NCI-H2029 treated with DMSO at 0.1 percent for 48 hours (cell line): ENCODE measurements at places on chromosomes 4 and X.

DNA sequence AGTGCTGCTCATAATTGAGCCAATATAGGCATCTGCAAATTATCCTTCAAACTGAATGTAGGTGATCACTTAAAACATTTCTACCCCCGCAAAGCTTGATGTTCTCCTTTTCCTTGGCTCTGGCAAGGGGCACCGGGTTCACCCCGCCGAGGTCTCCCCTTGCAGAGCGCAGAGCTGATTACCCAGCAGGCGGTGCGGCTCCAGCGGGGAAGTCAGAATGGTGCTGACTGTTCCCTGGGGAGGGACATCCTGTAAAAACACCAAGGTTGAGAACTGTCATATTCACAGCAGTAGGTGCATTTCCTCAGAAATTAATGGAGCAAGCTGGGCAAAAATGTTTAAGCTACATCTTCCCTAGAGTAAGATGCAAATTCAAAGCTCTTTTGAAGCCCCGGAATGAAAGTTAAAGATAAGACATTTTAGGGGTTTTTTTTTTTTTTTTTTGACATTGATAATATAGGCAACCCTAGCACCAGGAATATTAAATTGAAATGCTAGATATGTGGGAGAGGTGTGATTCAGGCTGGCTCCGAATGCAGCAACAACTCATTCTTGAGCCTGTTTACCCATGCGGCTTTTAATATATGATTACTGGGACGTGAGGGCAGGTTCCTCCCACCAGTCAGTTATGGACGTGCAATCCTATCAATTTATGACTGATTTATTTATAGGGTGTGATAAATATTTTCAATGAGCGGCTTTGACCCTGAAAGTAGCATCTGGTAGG is 767.3 kb upstream of the TENM3 start:
- DNase-seq = no peak

DNA sequence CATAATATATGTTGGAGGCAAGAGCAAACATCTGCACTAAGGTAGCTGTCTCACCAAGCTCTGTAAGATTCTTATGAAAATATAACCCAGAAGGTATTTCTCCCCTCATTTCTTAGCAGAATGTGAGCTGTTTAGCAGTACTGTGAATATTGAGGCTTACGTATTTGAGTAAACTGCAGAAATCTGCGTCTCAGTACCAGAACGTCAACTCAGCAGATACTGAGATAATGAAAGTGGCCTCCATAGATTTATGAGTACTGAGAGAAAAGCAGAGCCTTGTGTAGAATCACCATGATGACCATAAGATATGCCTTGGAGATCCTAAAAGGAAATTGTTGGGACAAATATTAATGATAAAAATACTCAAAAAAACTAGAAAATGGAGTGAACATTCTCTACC is 296.7 kb upstream of the TECRL start:
- DNase-seq = no peak

- no peak for DNase-seq
These were observed 99.8 kb downstream of the TRAPPC11 start for GRCh38 chr4:183758758-183759447.

DNA sequence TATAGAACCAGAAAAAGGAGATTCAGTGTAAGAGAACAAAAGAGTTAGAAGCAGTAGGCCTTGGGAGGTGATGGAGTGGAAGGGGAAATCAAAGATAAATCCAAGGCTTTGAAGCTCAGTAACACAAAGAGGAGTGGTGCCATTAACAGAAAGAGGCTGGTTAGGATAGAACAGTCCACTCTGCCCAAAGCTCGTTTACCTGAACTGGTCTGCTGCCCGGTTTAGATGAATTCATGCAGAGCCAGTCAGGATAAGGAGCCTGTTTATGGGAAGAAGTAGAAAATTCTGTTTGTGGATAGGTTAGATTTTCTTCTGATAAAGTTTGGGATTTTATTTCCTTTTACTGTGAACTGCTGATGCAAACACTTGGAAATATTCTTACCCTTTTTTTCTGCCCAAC is 80.6 kb downstream of the HMGB2 start:
- DNase-seq = no peak

DNA sequence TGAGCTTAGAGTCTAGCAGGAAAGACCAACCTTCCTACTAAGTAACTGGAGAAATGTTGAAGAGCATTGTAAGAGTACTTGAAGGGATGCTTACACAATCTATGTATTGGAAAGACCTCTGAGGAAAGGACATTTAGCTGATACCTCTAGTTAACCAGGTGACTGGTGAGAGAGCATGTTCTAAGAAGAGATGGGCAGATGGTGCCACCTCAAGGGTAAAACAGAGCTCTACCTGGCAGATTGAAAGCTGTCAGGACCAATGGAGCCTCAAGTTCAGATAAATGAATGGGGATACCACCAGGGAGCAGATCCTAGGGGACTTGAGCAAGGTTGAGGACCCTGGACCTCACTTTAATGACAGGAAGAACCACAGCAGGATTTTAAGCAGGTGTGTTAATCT is 196.4 kb downstream of the QDPR start:
- DNase-seq = no peak

GRCh38 chrX:1537031-1537715 is at the start of gene P2RY8:
Gene P2RY8, minus strand, starts transcription at chrX:1537185. Its CDS starts 70,627 bp downstream, at chrX:1466558.
- DNase-seq = peak; percentile 2

GRCh38 chr4:81743731-81744435 is 272.2 kb upstream of the RASGEF1B start:
- no peak for DNase-seq

DNA sequence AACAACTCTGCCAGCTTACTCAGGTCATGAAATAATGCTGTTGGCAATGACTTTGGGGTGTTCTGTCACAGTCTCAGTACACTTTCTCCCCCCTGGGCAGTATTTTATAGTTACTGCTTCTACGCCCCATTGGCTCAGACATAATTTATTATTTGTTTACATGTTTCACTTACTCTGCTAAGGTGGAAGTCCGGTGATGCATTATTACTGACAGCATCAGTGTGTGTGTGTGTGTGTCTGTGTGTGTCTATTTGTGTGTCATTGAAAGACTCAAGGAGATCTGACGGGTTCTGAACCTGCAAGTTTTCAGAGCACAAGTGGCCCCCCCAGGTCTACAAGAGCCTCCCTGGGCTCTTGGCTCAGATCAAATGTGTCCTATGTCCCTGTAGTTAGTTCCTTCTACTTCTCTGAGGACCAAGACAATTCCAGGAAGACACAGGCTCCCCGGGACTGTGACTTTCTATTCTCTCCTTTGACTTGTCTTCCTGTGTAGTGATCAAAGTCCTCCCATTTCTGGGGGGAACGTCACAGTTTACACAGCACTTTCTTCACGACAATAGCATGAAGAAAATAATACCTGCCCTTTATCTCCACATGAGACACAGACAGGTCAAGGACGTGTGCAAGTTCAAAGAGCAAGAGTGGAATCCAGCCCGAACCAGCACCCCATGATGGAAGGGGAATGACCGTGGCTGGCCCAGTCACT is 283.7 kb upstream of the GATB start:
- no peak for DNase-seq

- DNase-seq = no peak
These were observed 189.8 kb upstream of the PPP1R2C start for GRCh38 chrX:42967681-42968300.

- DNase-seq = no peak
These were observed 159.5 kb downstream of the QDPR start for GRCh38 chr4:17352357-17352756.

GRCh38 chr4:42331914-42332368 is 65.3 kb upstream of the SHISA3 start:
- no peak for DNase-seq

DNA sequence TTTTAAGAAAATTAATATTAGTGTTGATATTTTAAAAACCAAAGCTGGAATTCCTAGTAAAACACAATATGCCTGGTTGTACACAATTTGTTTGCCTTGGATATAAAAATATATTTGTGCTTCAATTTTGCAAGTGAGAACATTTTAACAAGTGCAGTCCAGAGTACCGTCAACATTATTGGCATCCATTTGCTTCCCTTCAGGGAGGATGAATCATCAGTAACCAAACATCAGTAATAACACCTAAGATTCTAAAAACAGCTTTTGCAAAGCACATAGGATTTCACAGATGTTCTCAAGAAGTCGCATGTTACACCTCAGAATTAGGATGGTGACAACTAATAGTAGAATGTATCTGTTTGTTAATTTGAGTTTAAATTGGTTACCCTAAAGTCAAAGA is 262.6 kb upstream of the BMP3 start:
- DNase-seq = no peak

DNA sequence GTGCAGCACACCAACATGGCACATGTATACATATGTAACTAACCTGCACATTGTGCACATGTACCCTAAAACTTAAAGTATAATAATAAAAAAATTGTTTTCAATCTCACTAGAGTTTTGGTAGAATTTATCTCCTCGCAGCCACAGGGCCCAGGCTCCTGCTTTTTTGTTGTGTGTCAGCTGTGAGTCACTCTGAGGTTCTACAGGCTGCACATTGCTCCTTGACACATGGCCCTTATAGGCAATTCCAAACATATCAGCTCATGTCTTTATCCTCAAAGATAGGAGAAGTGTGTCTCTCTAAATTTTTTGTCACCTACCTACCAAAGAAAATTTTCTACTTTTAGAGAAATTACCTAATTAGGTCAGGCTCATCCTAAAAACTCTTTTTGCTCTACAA is 252.1 kb upstream of the ADGRL3 start:
- DNase-seq = no peak

- DNase-seq = peak; percentile 0
These were observed 19.1 kb upstream of the HSFX4 start for GRCh38 chrX:149910178-149910695.
